Mammary epithelial cell (primary cell): ENCODE measurements at places on chromosomes 7 and 10.

DNA sequence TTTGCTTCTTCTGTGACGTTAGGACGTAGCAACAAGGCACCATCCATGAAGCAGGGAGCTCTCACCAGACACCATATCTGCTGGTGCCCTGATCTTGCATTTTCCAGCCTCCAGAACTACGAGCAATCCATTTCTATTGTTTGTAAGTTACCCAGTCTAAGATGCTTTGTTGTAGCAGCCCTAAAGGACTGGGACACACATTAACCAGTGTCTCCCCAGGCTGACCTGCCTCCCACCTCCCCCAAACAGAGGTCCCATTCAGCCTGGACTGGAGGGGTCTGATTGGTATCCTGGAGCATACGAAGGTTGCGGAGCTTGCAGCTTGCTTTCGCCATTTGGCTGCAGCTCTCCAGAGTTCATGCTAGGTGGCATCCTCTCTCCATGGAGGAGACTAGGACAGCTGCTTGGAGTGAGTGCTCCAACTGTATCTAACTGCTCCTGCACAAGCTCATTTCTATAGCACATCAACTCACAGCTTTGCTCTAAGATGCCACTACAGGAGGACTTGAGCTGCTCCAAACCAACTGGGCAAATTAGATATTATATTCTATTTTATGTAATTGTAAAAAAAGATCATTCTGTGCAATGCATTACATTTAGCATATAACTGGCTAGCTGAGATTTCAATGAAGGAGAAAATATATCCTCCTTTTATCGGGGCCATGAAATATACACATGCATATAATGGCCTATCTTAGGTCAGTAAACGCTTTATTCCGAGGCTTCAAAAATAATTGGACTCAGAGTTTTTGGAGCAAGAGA, 8.0 kb upstream of the GRK5 start:
- peak; percentile 58 for DNase-seq

DNA sequence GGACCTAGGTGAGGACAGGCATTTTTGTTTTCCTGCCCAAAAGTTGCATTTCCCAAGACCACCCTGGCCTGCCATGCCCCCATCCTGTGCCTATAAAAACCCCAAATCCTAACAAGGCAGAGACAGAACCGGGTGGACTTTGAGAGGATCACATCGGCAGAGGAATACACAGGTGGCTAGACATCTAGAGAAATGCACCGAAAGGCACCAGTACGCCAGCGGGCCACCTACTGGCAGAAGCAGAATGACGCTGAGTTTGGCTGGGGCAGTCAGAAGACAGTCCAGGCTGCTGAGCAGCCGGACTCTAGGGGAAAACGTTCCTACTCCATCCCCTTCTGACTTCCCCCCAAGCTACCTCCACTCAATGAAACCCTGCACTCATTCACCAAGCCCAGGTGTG, 2.8 kb downstream of the AKR1C4 start:
- no peak for DNase-seq

DNA sequence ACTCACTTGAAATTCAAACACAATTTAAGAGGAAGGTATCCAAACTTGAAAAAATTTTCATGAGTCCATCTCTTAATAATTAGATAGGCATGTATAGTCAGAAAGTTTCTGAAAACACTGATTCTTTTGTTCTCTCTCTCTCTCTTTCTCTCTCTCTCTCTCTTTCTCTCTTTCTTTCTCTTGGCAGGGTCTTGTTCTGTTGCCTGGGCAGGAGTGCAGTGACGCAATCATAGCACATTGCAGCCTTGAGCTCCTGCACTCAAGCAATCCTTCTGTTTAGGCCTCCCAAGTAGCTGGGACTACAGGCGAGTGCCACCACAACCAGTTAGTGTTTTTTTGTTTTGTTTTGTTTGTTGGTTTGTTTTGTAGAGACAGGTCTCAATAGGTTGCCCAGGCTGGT, 59.3 kb downstream of the PRTFDC1 start:
- peak; percentile 35 for DNase-seq

DNA sequence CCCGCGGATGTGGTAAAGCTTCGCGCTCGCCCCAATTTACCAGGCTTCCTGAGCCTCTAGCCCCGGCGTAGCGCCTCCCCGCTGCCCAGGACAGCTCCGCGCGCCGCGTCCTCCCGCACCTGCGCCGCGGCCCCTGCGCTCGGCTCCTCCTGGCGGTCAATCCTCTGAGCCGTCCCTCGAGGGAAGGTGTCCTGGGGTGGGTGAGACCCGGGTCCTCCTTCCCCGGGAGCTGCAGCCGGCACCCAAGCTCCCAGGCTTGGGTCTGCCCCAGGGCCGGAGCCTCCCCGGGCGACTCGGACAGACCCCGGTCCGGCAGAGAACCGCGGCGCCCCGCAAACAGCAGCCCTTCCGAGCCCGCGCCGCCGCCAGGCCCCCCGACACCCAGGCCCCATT, 512 bp downstream of the OSBPL3 start:
- peak; percentile 80 for DNase-seq

- DNase-seq, result no peak
These were observed 41.5 kb upstream of the SEMA3C start for GRCh38 chr7:80960244-80960795.

DNA sequence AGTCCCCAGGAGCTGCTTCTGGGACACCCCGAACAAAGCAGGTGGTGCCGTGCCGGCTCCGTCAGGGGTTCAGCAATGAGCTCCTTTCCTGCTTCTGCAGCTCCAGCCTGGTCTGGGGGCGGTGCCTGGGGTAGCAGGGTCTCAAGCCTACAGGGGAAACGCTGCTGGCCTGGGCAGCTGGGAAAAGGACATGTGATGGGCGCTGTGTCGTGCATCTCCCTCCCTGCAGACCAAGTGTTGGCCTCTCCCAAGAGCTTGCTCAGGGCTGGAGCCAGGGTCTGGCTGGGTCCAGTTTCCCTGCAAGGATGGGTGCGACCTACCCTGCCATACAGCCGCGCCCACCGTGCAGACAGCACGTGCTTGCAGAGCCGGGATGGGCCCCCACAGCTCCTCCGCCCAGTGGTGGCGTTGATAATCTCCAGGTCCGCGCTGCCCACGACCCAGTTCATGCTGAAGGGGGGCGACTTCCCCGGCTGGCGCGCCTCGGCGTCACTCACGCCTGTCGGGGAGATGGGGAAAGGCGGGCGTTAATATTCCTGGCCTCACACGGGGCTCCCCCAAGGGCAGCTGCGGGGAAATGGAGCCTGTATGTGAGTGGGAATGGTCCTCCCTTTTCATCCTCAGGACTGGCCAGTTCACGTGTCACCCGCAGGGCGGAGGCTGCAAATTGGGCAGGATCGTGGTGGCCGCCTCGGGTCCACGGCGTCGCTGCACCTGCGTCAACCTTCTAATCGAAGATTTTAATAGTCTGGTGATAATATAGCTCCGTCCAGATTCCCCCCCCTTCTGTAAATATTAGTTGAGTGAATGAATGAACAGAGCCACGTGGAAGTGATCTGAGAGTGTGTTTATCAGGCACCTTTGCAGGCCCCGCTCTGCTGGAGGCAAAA, 128.6 kb downstream of the WDR37 start:
- no peak for DNase-seq

- no peak for DNase-seq
These were observed 19.7 kb downstream of the MBL2 start for GRCh38 chr10:52752801-52753445.

GRCh38 chr10:3397231-3397630, 224.6 kb upstream of the PITRM1 start:
- no peak for DNase-seq

GRCh38 chr10:89465196-89465595, 50.8 kb downstream of the IFIT5 start:
- no peak for DNase-seq

- no peak for DNase-seq
These were observed 70.1 kb upstream of the PLPP4 start for GRCh38 chr10:120386896-120387295.

GRCh38 chr7:156816943-156817572, 75.9 kb downstream of the LMBR1 start:
- DNase-seq, result no peak
